ENCODE measurements at places on chromosomes 5 and 9.

GRCh38 chr9:85237478-85237877 lies 504.3 kb downstream of the AGTPBP1 start:
- no peak for DNase-seq

DNA sequence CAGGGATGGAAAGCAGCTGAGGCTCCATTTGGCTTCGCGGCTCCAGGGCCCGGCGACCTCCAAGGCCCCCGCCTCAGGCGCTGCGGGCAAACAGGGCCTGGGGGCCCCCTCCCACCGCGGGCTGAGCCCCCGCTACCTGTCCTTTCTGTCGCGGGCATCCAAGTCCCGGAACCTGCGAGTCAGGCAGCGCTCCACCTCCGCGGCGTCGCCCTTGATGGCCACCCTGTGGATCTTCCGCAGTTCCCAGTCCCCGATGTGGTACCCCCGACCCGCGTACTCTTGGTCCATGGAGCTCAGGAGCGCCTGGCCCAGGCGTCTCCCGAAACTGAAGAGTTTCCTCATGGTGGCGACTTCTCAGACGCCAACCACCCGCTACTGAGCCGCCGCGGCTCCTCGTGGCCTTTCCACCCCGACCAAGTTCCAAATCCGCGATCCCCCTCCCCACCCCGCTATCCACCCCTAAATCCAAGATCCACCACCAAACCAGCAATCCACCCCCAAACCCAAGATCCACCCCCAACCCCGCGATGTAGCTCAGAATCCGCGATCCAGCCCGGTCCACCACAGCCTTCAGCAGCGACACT lies 86.5 kb upstream of the CCDC180 start:
- no peak for DNase-seq

- no peak for DNase-seq
These were observed 501.0 kb upstream of the EDIL3 start for GRCh38 chr5:84885485-84886258.

GRCh38 chr5:152246401-152246800 lies 158.7 kb downstream of the NMUR2 start:
- peak; percentile 33 for DNase-seq

GRCh38 chr9:100720922-100721321 lies 143.0 kb downstream of the CAVIN4 start:
- no peak for DNase-seq

DNA sequence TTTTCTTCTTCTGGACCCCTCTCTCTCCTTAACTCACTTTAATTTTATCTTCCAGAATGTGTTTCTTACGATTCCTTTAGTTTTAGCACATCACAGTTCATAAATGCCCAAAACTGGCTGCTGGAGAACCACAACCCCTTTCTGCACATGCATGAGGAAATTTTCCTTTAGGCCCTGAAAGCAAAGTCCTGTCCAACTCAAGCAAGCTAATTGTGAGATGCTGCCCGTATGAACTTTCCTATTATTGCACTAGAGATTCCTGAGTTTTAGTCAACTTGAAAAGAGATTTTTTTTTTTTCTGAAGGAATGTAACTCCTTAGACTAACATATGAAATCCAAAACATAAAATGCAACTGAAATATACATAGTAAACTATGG lies 52.1 kb upstream of the DAB2 start:
- DNase-seq, result no peak

GRCh38 chr9:34689512-34689911 lies 1.6 kb downstream of the CCL19 start:
- DNase-seq, result no peak

DNA sequence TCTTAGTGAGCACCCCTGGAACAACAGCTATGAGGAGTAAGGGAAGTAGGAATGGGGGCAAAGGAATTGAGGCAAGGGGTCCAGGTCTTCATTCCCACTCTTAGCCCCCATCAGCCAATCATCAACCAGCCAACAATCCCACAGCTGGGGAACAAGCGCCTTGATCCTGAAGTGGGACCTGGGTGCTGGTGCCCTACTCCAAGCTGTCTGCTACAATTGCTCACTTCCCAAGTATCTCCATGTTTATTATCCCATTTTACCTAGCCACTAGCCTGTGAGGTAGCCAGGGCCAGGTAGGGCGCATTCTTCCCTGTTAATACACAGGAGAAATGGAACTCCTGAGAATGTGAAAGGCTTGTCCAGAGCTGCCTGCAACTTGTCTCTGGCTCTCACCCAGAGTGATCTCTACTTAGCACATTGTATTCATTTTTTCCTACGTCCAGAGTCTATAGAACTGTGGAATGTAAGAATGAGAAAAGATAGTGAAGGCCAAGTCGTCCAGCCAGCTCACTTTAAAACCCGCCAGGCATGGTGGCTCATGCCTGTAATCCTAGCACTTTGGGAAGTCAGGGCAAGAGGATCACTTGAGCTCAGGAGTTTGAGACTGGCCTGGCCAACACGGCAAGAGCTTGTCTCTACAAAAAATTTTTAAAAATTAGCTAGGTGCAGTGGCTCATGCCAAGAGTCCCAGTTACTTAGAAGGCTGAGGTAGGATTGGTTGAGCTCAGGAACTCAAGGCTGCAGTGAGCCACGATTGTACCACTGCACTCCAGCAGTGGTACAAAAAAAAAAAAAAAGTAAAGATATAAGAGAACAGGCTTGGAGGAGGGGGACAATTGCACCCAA lies 6.2 kb upstream of the DNAJC18 start:
- no peak for DNase-seq

DNA sequence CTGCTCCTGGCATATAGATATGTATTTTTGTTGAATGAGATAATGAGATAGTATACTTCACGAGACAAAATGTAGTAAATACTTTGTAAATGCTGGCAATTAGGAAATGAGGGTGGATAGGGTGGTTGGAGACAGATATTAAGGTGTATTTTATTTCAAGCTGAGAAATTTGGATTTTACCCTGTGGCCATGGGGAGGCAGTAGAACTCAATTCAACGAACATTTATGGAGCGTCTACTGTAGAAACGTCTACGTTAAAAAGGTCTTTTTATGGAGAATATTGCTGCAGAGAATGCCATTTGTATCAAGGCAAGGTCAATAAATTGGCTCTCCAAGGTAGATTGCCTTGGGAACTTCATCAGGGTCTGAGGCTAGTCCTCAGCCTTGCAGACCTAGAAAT lies 21.5 kb upstream of the RALGPS1 start:
- DNase-seq, result no peak

- no peak for DNase-seq
These were observed 189.8 kb downstream of the SPOCK1 start for GRCh38 chr5:137309290-137309689.

DNA sequence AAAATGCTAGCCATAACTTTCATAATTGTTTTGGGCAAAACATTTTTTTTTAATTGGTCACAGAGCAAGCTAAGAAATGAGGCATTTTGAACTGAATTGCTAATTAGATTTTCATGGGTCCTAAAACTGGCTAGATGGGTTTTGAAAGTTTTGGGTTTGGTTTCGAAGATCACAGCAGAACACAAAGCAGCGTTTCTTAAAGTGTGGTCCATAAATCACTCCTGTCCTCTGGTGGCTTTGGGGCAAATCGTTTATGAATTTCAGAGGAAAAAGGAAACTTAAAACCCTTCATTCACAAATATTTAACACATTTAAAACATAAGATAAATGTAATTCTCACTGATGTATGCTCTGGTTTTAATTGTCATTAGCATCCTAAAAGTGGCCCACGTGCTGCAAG lies 503.7 kb downstream of the SPATA31D1 start:
- no peak for DNase-seq

GRCh38 chr9:13166996-13167395 lies 112.5 kb downstream of the MPDZ start:
- DNase-seq, result no peak

DNA sequence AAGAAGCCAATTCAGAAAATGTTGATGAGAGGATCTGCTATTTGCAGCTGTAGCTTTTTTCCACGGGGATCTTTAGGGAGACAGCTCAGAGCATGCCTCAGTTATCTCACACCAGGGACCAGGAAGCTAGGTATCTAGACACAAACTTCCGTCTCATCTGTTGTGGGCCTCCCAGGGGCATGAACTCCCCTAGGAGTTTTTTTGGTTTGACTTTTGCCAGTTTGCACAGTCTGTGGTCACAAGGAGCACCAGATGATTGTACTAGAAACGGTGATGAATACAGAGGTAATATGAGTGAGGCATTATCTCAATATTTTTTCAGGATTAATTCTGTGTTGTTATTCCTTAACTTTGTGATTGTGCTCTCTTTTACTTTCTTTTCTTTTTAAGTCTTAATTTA lies 533.2 kb upstream of the SEMA6A start:
- no peak for DNase-seq

DNA sequence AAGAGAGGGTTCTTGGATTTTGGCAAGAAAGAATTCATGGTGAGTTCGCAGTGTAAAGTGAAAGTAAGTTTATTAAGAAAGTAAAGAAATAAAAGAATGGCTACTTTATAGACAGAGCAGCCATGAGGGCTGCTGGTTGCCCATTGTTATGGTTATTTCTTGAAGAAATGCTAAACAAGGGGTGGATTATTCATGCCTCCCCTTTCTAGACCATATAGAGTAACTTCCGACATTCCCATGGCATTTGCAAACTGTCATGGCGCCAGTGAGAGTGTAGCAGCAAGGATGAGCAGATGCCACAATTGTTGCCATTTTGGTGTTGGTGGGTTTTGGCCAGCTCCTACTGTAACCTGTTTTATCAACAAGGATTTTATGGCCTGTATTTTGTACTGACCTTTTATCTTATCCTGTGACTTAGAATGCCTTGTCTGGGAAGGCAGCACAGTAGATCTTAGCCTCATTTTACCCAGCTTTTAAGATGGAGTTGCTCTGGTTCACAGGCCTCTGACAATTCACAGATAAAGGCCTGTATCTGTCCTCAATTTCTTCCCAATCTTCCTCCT lies 1026.1 kb upstream of the DMAC1 start:
- no peak for DNase-seq

GRCh38 chr9:95584176-95584575 lies 67.4 kb upstream of the PTCH1 start:
- DNase-seq, result no peak

DNA sequence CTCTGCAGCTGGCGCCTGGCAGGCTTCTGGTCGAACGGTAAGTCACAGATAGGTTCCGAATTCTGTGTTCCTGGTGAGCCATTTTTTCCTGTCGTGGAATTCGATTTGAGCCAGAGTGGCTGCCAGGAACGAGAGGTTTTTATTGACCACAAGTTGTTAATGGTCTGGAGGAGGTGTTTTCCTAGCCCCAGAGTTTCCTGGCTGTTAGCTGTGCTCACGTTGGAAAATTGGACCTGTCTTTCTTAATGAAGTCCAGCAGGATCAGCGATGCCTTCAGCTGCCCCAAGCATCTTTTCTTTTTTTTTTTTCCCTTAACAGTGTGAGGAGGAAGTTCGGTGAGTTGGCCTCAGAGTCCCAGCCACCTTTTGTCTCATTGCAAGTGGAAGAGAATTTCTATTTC lies 62.9 kb downstream of the COL5A1 start:
- DNase-seq, result no peak

GRCh38 chr5:105639068-105639467 lies 2031.7 kb downstream of the EFNA5 start:
- DNase-seq, result no peak

- no peak for DNase-seq
These were observed 102.1 kb downstream of the SUSD1 start for GRCh38 chr9:112072721-112073638.

DNA sequence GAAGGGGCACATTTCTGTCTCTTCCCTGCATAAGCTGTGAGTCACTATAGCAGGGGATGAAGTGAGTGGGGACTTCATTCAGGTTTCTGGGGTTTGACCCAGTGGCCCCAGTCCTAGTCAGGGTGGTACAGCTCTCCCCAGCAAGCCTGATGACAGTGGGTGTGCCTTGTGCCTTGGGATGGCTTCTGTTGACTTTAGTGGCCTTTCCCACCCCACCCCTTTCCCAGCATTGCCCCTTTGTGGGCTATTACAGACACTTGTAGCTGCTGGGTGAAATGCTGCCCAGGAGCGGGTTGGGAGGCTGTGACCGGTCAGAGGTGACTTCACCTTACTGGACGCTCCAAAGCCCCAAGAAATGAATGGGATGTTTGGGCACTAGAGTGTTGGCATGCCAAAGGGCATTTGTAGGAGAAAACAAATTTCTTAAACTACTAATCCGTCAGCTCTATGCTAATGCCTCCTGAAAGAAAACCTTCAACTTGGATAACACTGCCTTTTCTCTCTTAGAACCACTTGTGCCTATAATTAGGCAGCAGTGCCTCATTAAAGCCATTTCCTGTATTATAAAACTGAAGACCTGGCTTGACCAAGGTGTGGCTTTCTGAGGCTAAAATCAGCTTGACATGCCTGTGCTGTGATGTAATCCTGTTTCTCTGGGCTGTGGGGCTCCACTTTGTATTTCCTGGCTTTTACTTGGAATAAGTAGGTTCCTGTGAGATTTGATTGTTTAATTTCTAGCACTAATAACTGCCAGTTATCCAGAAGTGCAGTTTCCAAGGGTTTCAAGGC lies 119.0 kb upstream of the SLC25A48 start:
- DNase-seq, result no peak

GRCh38 chr9:123425836-123426365 lies 69.9 kb downstream of the CRB2 start:
- DNase-seq, result no peak

DNA sequence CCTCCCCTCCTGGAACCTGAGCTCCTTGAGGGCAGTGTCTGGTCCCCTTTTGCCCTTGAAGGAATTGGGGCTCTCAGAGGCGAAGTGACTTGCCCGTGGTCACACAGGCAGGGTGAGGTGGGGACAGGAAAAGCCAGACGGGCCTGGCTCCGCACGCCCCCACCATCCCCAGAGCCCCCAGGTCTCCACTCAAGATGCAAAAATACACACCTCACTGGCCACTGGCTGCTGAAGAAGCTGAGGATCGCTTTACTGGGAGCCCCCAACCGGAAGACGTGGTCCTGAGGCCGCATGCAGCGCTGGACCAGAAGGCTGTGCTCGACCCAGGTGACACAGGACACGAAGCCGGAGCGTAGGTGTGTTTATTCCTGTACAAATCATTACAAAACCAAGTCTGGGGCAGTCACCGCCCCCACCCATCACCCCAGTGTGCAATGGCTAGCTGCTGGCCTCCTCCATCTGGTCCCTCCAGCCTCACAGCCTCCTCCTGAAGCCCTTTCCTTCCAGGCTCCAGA lies 7.6 kb upstream of the AK1 start:
- DNase-seq, result no peak

DNA sequence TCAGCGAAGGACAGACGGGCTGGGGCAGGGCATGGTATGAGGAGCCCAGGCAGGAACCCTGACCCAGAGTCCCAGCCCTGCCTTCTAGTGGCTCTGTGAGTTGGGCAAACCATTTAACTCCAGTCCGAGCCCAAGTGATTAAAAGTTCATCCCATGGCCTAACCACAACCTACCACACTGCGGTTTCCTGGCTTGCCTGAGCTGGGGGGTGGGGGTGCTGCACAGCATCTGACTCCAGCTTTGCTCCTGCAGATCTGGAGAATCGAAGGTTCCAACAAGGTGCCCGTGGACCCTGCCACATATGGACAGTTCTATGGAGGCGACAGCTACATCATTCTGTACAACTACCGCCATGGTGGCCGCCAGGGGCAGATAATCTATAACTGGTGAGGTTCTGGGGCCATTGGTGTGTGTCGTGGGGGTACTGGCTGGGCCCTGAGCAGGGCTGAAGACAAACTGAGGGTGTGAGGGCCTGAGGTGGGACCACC lies 49.0 kb downstream of the STOM start:
- DNase-seq, result no peak

- DNase-seq, result peak; percentile 70
These were observed 97.7 kb upstream of the CDH6 start for GRCh38 chr5:31095796-31096195.
